ENCODE measurements at places on chromosomes 6 and 20. TPM values are rescaled to one million over a fixed set of nuclear protein-coding genes. Genes with fewer than 3 reads are reported as not detected.

GRCh38 chr6:159720708-159721107, 6.6 kb upstream of the WTAP start:
- H3K27me3 ChIP-seq = no peaks in the 10 kb centered on the region
- DNase-seq = no peak
- no peak overlapping the region for H3K4me3 ChIP-seq
- peaks cover 3% of the 10 kb centered on the region for H3K4me1 ChIP-seq
- no peak overlapping the region for H3K27ac ChIP-seq

DNA sequence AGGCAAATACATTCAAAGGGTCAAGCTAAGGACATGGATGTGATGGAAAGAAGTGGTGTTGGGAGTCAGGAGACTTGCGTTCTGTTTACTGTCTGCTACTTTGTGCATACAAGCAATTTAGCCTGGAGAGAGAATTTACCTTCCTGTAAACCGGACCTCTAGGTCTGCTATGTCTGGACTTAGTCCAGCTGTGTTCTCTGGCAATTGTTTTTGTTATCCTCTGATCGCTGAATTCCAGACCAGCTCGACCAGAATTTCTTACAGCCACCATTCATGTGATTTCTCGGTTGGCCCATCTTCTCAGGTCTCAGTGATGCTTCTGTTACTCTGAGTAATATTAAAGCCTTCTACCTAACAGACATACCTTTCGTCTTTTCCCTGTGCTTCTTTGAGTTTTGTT, 75.2 kb downstream of the LRRC1 start:
- no peak overlapping the region for H3K27ac ChIP-seq
- no peaks in the 10 kb centered on the region for H3K36me3 ChIP-seq
- DNase-seq = peak; percentile 15
- H3K4me1 ChIP-seq = peaks cover 13% of the 10 kb centered on the region
- no peaks in the 10 kb centered on the region for H3K27me3 ChIP-seq

- H3K27ac ChIP-seq = no peak overlapping the region
- no peaks in the 10 kb centered on the region for H3K27me3 ChIP-seq
- DNase-seq = no peak
- no peaks in the 10 kb centered on the region for H3K36me3 ChIP-seq
- H3K4me3 ChIP-seq = no peak overlapping the region
- no peaks in the 10 kb centered on the region for H3K4me1 ChIP-seq
Measured at GRCh38 chr6:127879685-127880084, 21.2 kb downstream of the THEMIS start.

- peak overlapping the region; percentile 76 for H3K4me3 ChIP-seq
- peak overlapping the region; percentile 15 for H3K27ac ChIP-seq
- no peaks in the 10 kb centered on the region for H3K27me3 ChIP-seq
- H3K4me1 ChIP-seq = peaks cover 49% of the 10 kb centered on the region
Measured at GRCh38 chr6:136791296-136792094, 782 bp downstream of the MAP3K5 start.

DNA sequence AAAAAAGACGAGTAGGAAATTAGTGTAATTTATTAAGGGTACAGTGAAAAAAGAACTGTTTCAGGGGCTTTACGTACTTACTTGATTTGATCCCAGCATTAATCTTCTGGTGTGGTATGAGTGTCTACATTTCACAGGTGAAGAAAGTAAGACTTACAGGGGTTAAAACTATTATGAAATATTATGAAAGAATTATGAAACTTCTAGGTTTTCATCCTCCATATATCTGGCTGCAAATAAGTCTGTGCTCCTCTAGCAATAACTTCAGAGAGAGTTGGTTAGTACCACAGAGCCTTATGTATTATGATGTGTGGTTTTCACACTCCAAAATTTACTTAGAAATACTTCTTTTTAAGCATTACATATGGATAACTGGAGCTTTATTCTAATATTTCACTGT, 41.9 kb downstream of the ZFAND3 start:
- no peaks in the 10 kb centered on the region for H3K36me3 ChIP-seq
- DNase-seq = no peak
- H3K27me3 ChIP-seq = no peaks in the 10 kb centered on the region
- H3K4me1 ChIP-seq = peaks cover 9% of the 10 kb centered on the region
- no peak overlapping the region for H3K27ac ChIP-seq

DNA sequence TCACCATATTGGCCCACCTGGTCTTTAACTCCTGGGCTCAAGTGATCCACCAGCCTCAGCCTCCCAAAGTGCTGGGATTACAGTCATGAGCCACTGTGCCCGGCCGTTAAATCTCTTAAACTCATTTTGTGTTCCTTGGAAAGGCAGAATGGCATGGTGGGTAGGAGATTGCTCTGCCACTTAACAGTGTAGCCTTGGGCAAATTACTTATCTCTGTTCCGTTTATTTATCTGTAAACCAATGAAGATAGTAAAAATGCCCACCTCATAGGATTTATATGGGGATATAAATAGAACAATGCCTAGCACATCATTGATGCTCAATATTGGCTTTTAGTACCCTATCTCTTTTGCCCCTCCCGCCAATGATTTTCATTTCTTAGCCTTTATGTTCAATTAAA, 7.2 kb upstream of the PIM1 start:
- no peak for DNase-seq
- H3K36me3 ChIP-seq = no peaks in the 10 kb centered on the region
- H3K4me1 ChIP-seq = peaks cover 21% of the 10 kb centered on the region
- H3K27ac ChIP-seq = no peak overlapping the region
- no peak overlapping the region for H3K4me3 ChIP-seq

OTOR gene
- not detected for total RNA-seq

TRAPPC3L gene
- total RNA-seq = 0.06 TPM

CD24 gene
- total RNA-seq = 299 TPM
